NK-92 treated with Interleukin-12 subunit alpha and Interleukin-12 subunit beta, amount 100 ng/mL, for 24 hours (cell line): ENCODE measurements at places on chromosomes 13 and 19.

DNA sequence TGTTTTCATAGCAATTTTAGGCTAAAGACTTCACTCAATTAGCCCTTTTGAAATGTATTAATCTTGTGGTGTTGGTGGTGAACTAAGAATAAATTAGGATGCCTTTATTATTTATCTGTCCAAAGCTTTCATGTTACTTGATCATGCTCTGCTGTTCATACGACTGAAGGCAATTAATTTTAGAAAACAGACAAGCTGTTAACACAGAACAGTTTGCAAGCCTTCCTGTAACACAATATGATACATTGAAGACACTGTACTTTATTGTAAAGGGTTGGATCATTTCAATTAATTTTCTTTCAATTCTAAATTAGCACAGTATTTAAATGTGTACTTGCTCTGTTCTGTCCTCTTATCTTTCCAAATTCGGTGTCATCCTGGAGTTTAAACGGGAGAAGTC, 794.3 kb upstream of the MIR17HG start:
- DNase-seq = no peak

DNA sequence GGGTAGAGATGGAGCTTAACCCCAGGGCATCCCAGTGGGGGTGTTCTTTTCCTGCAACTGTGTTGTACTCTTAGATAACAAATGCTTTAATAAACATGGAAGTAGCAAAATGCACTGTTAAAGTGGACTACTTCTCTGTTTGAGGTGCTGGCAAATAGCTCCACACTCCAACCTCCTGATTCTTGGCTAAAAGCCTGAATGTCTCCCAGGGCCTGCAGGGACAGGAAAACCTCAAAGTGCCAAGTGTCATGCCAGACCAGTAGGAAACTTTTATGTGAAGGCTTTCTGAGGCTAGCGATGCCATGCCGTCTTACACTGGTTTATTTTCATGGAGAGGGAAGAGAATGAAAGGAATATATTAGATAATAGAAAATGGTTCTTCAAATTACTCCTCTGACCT, 6.8 kb downstream of the FREM2 start:
- DNase-seq = no peak

DNA sequence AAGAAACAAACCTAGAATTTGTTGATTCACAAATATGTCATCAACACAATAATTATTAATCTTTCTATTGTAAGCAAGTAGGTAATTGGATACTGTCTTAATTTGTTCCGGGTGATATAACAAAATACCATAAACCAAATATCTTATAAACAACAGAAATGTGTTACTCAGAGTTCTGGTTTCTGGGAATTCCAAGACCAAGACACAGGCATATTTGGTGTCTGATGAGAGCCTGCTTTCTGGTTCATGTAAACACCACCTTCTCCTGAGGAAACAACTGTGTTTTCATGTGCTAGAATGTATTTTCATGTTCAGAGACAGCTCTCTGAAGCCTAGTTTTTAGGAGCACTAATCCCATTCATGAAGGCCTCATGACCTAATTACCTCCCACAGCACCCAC, 1819.5 kb downstream of the SLITRK5 start:
- no peak for DNase-seq

DNA sequence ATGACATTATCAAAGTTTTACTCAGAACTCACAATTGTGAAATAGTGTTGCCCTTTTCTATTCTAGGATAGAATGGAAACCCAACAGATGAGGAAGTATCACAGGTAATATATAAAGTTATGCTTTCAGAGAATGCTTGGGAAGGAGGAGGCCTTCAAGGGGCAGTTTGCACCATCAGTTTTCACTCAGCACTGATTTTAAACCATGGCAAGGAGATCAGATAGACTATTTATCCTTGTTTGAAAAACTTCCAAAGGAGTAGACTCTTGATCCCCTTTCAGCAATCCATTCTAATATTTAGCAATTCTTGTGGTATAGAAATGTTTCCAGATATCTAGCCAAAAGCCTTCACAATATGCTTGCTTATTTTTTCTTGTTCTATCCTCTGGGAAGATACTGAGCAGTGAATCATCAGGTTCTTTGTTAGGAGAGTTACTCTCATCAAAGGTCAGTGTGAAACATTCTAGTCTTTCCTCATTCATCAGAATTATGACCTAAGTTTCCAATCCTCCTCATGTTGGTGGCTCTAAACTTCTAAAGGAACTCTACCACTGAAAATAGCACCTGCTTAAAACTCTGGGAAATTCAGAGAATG, 3.8 kb downstream of the GPC6 start:
- no peak for DNase-seq
